Activated B cell treated with CpG ODN at 0.5 μM for 24 hours (primary cell): ENCODE measurements at places on chromosomes 13 and 19. TPM values are rescaled to one million over a fixed set of nuclear protein-coding genes. Genes with fewer than 3 reads are reported as not detected.

The APOE gene
- total RNA-seq = not detected in 2 replicates

The PLD3 gene
- 37.0 and 37.8 TPM in 2 replicates for total RNA-seq

The CYP4F22 gene
- not detected in 2 replicates for total RNA-seq

The GAS6 gene
- 1.3 and 1.4 TPM in 2 replicates for total RNA-seq

The THSD8 gene
- 2.3 and 5.9 TPM in 2 replicates for total RNA-seq

The CACNA1A gene
- total RNA-seq = 1.5 and 1.7 TPM in 2 replicates

The KLC3 gene
- not detected in 2 replicates for total RNA-seq

DNA sequence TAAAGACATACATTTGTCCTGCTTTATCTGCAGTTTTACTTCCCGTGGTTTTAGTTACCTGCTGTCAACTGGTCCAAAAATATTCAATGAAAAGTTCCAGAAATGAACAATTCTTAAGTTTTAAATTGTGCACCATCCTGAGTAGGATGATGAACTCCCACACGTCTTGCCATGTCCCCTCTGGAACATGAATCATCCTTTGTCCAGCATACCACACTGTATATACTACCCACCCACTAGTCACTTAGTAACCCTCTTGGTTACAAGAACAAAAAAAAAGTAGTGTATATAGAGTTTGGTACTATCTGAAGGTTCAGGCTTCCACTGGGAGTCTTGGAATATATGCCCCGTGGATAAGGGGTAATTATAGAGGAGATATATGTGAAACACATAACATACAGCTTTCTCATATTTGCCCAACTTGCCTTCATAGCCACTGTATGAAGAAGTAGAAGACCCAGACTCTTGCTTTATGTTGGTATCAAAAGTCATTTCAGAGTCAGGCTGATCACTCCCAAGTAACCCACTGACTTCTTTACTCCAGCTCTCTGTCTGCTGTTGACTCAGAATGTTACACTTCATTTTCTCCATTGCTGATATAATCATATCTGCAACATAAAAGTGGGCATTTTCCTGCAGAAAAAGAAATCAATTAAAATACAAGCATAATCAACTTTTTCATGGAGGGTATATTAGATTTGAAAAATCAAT, 19.3 kb downstream of the RUBCNL start:
- no peaks in the 10 kb centered on the region for H3K27me3 ChIP-seq
- no peak overlapping the region for H3K4me3 ChIP-seq
- H3K27ac ChIP-seq = peak overlapping the region; percentile 90
- DNase-seq = no peak

DNA sequence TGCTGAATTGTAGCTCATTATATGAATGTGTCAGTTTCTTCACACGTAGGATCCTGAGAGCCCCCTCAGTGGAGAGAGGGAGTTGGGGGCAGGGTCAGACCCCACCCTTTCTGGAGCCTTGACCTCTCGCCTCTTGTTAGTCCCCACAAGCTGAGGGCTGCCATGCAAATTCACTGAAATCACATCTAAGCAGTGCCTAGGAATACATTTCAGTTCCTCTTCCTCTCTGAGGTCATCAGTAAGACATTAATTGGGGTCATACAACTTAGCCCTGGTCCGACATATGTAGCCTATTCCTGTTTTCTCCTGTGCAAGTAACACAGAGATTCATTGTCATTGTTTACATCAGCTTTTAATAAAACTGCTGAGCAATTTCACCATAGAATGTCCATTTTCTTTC, 30.0 kb downstream of the MYO9B start:
- H3K4me3 ChIP-seq = peak overlapping the region; percentile 64
- H3K4me1 ChIP-seq = peaks cover 88% of the 10 kb centered on the region
- no peaks in the 10 kb centered on the region for H3K27me3 ChIP-seq
- H3K36me3 ChIP-seq = peaks cover 61% of the 10 kb centered on the region
- H3K27ac ChIP-seq = peak overlapping the region; percentile 84
- no peak for DNase-seq

DNA sequence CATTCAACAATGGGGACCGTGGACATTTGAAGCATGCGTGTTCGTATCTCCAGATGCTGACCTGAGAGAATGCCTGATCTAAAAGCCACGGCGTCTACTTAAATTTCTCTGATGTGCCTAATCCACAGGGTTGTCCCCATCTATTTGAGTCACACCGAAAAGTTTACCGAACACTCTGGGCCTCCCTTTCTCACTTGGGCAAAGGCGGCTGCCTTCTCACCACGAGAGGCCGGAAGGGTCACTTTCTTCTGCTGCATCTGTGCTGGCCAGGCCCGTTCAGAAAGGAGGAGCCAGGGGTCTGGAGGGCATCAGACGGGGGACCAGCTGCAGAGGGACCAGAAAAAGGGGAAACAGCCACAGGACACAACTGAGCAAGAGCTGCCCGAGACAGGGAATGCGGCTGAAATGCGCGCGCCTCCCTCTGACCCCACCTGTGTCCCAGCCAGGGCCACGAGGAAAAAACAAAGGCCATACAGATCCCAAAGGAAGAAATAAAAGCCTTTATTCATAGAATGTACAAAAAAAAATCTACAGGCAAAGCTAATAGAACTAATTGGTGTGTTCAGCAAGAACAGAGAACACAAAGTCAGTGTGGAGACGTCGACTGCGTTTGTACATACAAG, 71.3 kb upstream of the C13orf46 start:
- DNase-seq = no peak
- H3K27ac ChIP-seq = peak overlapping the region; percentile 35
- H3K4me1 ChIP-seq = peaks cover 59% of the 10 kb centered on the region
- H3K4me3 ChIP-seq = no peak overlapping the region
- peaks cover 50% of the 10 kb centered on the region for H3K36me3 ChIP-seq

GRCh38 chr19:17555929-17556813, 722 bp downstream of the COLGALT1 start:
- H3K27ac ChIP-seq = peak overlapping the region; percentile 68
- H3K4me1 ChIP-seq = peaks cover 23% of the 10 kb centered on the region
- peaks cover 40% of the 10 kb centered on the region for H3K36me3 ChIP-seq
- no peaks in the 10 kb centered on the region for H3K27me3 ChIP-seq
- H3K4me3 ChIP-seq = peak overlapping the region; percentile 84

DNA sequence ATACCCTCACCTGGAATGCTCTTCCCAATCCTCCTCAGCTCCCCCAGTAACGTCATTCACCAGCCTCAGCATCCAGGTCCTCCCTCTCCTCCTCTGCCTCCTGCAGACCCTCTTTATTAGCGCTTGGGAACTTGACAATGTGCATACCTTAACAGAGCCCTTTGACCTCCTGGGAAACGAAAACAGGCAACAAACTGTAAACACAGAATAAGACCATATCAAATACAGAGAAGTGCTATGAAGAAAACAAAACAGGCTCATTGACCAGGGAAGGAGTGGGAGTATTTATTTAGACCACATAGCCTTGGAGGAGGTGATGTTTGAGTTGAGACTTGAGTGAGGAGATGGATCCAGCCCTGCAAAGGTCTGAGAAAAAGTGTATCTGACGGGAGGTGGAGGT, 107.9 kb upstream of the SLC7A1 start:
- H3K4me1 ChIP-seq = no peaks in the 10 kb centered on the region
- no peaks in the 10 kb centered on the region for H3K36me3 ChIP-seq
- no peak for DNase-seq
- peaks cover 26% of the 10 kb centered on the region for H3K27me3 ChIP-seq
- no peak overlapping the region for H3K4me3 ChIP-seq
- H3K27ac ChIP-seq = no peak overlapping the region

- peaks cover 7% of the 10 kb centered on the region for H3K27me3 ChIP-seq
- H3K4me1 ChIP-seq = no peaks in the 10 kb centered on the region
- no peaks in the 10 kb centered on the region for H3K36me3 ChIP-seq
- no peak for DNase-seq
Observed at GRCh38 chr19:30084390-30084819, 142.4 kb downstream of the URI1 start.

- peaks cover 19% of the 10 kb centered on the region for H3K27me3 ChIP-seq
- DNase-seq = no peak
- peaks cover 34% of the 10 kb centered on the region for H3K36me3 ChIP-seq
- H3K4me3 ChIP-seq = no peak overlapping the region
- no peak overlapping the region for H3K27ac ChIP-seq
Observed at GRCh38 chr19:19274146-19274545, 1.0 kb upstream of the TM6SF2 start.

GRCh38 chr13:46324976-46325375, 62.1 kb downstream of the RUBCNL start:
- H3K27ac ChIP-seq = no peak overlapping the region
- no peak for DNase-seq
- no peaks in the 10 kb centered on the region for H3K27me3 ChIP-seq
- no peaks in the 10 kb centered on the region for H3K36me3 ChIP-seq
